ENCODE measurements at places on chromosomes 5 and 9.

DNA sequence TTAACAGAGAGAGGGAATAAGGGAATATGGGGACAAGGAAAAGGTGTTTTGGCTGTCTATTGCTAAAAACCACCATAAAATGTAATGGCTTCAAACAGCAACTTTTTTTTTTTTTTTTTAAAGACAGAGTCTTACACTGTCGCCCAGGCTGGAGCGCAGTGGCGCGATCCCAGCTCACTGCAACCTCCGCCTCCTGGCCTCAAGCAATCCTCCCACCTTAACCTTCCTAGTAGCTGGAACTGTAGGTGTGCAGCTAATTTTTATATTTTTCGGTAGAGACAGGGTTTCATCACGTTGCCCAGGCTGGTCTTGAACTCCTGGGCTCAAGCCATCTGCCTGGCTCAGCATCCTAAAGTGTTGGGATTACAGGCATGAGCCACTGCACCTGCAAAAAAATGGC is 4.3 kb upstream of the SPATA24 start:
- DNase-seq, result no peak

- no peak for DNase-seq
Measured at GRCh38 chr9:116978155-116978554, 291.1 kb downstream of the TRIM32 start.

- no peak for DNase-seq
Measured at GRCh38 chr5:53429706-53430105, 50.7 kb upstream of the FST start.

DNA sequence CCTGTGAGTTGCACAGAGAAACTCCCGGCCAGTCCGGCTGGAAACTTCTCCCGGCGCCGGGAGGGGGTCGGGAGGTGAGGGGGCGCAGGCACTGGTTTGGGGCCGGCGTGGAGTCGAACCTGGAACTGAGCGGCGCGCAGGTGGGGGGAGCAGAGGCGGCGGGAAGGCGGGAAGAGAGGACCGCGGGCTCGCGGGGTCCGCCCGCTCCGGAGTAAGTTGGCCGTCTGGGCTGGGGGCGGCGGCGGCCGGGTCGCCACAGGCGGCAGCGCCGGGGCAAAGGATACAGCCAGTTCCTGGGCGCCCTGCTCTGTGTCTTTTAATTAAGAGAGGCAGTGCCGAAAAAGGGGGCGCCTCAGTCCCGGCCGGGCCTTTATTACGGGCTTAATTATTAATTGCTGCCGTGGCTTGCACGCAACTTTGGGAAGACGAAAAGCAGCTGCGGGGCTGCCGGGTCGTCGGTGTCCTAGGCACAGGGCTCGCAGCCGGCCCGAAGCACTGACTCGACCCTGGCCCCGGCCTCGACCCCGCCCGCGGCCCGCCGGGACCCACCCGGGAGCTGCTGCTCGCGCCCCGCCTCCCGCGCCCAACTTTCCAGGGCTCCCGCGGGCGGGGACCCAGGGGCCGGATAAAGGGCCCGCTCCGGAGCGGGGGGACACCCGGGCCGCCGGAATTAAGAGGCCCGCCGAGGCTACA is 1.1 kb downstream of the NTNG2 start:
- no peak for DNase-seq

DNA sequence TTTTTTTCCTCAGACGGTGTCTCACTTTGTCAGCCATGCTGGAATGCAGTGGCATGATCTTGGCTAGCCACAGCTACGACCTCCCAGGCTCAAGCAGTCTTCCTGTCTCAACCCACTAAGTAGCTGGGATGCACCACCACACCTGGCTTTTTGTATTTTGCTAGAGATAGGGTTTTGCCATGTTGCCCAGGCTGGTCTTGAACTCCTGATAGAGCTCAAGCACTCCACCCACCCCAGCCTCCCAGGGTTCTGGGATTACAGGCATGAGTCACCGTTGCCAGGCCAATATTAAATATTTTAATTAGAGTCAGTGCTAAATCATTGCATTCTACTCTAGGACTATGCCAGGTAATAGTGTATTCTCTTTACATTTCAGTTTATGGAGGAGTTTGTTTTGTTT is 41.5 kb downstream of the UBE2R2 start:
- no peak for DNase-seq

GRCh38 chr9:33117796-33118195 is 41.3 kb upstream of the SMU1 start:
- DNase-seq, result no peak

GRCh38 chr9:69594180-69594579 is 78.0 kb downstream of the APBA1 start:
- no peak for DNase-seq

DNA sequence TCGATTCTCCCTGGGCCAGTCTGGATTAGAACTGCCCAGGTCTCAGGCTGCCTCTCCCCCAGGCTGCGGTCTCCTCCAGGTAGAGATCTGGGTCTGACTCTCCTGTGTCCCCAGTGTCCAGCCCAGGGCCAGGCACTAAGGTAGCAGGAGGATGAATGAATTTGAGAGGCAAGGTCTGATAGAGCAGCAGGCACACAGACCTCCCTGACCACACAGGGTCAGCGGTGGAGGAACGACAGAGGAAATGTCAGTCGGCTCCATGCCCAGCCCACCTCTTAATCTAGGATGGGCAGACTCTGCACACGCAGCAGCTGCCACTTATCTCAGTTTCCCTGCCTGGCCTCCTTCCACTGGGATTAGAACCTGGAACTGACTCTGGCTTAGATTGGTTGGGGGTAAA is 272.7 kb upstream of the MVB12B start:
- no peak for DNase-seq

All from non-pigmented ciliary epithelial cell (primary cell).